Stimulated activated CD8-positive, alpha-beta memory T cell treated with anti-CD3 and anti-CD28 coated beads, Interleukin-4, amount 100 ng/mL, for 4 hours (primary cell): ENCODE measurements at places on chromosomes 6 and 20.
A peak's percentile ranks its signal among the peaks of the same experiment; 100 is the strongest.

DNA sequence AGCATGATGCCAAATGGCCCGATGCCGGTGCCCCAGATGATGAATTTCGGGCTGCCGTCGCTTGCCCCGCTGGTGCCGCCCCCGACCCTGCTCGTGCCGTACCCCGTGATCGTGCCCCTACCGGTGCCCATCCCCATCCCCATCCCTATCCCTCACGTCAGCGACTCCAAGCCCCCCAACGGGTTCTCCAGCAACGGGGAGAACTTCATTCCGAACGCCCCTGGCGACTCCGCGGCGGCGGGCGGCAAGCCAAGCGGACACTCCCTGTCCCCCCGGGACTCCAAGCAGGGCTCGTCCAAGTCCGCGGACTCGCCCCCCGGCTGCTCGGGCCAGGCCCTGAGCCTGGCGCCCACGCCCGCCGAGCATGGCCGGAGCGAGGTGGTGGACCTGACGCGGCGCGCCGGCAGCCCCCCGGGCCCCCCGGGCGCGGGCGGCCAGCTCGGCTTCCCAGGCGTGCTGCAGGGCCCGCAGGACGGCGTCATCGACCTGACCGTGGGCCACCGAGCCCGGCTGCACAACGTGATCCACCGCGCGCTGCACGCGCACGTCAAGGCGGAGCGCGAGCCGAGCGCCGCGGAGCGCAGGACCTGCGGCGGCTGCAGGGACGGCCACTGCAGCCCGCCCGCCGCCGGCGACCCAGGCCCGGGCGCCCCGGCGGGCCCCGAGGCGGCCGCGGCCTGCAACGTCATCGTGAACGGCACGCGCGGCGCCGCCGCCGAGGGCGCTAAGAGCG lies 144.6 kb downstream of the SOBP start:
- no peak for DNase-seq

DNA sequence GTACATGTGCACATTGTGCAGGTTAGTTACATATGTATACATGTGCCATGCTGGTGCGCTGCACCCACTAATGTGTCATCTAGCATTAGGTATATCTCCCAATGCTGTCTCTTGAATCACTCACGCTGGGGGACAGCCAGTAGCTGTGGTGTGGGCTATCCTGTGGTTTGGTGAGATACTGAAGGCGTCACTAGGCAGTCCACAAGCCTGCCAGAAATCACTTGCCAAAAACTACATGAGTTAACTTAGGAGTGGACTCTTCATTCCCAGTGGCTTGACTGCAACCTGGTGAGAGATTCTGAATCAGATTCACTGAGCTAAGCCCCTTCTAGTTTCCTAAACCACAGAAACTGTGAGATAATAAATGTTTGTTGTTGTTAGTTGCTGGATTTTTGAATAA lies 191.3 kb downstream of the TSHZ2 start:
- DNase-seq, result no peak

GRCh38 chr6:94196891-94197290 lies 777.5 kb upstream of the EPHA7 start:
- no peak for DNase-seq

DNA sequence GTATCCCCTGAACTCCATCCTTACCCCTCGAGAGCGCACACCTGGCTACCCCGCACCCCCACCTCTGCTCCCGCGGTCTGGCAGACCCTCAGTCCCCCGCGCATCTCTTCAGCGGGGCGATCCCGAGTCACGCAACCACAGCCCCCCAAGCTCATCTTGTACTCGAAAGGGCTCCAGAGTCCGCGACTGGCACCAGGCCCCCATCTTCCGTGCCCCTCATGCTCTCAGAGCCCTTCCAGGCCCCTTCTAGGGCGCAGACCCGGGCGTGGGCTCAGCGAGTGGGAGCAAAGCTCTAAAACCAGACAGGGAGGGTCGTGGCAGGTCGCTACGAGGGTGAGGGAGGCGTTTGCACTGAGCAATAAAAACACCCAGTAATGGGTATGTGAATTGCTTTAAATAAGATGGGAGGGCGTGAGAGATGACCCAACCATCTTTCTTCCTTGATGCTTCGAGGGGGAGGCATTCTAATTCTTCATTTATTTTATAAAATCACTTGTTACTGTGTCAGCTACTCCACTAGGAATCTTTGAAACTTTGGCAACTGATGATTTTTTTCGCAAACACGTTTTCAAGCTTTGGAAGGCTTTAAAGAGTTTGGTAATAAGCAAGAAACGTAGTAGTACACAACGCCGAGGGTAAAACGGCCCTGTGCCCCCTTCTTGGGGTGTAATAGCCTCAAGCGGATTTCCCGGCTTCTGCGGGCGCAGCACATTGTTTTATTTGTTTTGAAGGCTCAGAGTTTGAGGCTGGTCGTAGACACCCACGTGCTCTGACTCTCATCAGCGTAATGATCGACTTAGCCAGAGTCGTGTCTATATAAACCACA lies 42.6 kb upstream of the SUPT3H start:
- DNase-seq, result no peak

DNA sequence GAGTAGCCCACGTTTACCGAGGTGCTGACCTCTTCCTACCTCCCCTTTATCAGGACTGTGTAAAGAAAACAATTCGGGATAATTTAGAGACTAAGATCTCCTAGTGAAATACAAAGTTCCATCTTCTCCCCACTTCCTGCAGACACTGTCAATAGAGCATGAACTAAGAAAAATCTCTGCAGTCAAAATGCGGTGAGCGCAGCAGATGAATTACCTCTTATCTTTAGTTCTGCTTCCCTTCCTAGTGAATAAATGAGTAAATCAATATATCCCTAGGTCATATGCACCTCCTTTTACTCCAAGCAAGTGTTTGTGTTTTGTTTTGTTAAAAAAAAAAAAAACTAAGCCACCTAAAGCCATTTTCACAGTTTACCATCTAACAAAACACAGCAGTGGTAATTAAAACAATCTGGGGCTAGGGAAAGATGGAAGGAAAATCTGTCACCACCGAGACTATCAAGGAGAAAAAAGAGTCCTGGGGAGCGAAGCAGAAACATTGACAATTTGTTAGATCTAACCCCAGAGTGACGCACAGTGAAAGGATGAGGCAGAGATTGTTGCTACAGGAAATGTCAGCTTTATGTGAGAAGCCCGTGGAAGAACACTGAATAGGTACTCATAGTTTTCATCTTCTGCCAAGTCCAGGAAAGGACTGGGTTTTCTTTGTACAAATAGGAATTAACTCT lies 159.4 kb upstream of the SPTLC3 start:
- DNase-seq, result no peak

- DNase-seq, result no peak
Observed at GRCh38 chr20:53872561-53873229, 197.7 kb downstream of the BCAS1 start.

DNA sequence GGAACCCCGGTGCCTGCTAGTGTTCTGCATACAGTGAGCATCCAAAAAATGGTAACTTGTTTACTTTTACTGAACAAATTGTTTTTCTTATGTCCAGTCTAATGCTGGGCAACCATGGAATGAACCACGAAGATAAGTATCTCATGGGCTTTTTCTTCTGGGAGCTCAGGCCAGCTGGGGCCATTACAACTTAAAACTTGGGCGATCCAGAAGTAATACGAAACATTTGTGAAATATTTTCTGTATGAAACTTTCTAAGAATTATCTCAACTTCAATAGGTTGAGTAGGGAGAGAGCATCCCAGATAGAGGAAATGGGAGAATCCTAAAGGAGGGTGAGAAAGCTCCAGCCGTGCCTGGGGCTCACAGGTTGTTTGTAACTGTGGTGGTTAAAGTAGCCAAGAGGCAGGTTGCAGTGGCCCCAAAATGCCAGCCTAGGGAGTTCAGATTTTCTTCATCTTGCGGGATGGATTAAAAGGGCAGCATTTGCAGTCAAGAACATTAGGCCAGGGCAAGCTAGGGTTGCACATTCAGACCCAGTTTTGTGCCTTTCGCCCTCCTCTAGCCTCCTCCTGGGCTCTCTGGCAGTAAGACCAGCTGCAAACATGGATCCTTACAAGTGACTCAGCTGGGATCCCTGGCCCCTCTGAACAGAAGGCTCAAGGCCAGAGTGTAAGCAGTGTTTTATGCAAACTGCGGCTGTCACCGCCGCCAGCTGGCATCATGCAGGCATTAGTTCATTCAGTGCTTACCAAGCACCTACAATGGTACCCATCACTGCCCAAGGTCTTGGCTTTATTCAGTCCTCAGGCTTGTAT lies 41.5 kb downstream of the ELMO2 start:
- no peak for DNase-seq

DNA sequence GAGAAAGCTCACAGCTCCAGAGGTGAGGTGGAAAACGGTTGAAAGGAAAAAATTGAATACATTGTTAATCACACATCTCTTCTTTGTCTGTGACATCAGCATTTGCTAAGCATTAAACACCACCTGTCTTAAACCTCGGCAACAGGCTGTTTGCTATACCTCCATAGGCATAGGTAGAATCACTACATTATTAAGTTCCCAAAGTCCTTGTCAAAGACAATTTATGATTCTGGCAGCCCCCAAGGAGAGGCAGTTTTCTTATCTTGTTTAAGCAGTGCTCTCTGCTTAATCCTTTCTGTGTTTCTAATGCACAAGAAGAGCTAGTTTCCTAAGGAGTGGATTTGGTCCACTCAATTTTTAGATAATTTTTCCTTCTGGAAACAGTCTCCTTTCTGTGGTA lies 249.7 kb downstream of the NKAIN2 start:
- DNase-seq, result no peak

- peak; percentile 7 for DNase-seq
Observed at GRCh38 chr6:11975353-11975977, 36.6 kb upstream of the HIVEP1 start.

DNA sequence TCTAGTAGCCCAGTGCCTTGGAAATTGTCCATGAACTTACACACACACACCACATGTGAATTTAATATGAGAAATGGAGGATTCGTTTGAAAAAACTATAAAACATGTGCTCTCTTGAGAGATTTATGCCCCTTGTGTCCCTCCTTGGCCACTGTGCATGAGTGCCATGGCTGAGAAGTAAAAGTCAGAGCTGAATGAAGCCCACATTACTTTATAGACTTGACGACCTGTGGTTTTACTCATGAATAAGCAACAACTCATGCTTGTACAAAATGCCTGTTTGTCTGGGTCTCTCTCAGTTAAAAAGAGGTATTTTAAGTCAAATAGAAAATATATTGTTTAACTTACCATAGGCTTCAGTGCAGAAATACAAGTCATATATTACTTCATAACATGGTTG lies 102.7 kb downstream of the KCNQ5 start:
- no peak for DNase-seq

DNA sequence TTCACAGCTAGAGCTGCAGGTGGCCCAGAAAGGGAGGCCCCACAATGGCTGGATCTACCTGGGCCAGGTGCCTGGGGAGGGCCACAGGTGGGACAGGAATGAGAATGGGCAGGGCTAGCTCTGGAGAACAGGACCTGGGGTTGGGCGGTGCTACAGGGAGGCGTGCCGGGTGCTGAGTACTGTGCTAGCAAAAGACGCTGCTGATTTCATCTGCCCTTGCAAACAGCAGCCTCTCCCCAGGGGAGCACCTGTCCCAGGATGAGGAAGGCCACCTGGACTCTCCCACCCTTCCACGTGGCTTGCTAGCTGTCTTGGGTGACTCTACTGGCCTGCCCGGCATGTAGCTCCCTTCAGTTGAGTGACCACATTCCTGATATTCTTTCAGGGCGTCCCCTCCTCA lies 6.6 kb upstream of the YTHDF1 start:
- DNase-seq, result no peak

DNA sequence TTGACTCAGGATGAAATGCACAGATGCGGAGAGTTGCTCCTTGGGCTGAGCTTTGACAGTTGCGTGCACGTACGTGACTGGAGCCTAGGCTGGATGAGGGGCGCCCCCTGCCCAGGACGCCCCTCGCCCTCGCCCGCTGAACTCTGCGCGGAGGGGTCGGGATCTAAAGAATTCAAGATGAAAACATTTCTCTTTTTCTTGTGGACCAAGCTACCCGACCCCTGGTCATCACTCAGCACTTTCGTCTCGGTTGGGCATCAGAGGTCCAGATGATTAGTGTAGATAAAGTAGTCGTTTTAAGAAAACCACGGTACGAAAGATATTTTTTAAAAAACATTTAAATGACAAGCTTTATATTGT lies 700 bp downstream of the DTD1 start:
- no peak for DNase-seq

DNA sequence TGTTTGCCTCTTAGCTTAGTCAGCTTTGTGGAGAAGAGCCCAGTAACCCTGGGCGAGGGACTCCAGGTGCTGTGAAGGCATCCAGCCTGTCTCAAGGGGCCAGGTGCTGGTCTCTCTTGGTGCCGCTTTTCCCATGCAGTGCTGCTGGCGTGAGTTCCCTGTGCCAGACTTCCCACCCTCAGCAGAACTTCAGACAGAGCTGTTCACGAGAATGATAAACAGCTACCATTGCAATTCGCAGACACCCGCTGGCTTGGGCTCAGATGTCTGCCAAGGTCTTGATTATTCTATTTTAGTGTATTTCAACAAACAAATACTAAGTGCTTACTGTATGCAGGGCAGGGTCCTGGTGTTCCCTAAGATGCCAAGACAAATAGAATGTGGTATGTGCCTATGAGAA lies 57.7 kb downstream of the RNF217 start:
- no peak for DNase-seq

DNA sequence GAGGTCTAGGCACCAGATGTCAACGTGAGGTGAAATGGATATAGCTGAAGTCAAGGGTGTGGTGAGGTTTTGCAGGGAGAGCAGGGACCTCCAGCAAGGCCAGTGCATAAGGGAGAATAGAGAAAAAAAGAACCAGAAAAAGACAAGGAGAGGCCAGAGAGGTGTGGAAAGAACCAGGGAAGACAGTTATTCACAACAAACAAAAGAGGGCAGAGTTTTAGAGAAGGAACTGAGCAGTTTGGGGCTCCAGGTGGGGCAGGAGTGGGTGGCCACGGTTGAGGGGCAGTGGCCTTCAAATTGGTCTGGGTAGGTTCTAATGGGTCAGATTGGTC lies 11.6 kb upstream of the NQO2 start:
- no peak for DNase-seq

- DNase-seq, result no peak
Observed at GRCh38 chr6:134447883-134448387, 130.0 kb upstream of the SGK1 start.

- no peak for DNase-seq
Observed at GRCh38 chr20:51801122-51801822, 1.0 kb downstream of the SALL4 start.

DNA sequence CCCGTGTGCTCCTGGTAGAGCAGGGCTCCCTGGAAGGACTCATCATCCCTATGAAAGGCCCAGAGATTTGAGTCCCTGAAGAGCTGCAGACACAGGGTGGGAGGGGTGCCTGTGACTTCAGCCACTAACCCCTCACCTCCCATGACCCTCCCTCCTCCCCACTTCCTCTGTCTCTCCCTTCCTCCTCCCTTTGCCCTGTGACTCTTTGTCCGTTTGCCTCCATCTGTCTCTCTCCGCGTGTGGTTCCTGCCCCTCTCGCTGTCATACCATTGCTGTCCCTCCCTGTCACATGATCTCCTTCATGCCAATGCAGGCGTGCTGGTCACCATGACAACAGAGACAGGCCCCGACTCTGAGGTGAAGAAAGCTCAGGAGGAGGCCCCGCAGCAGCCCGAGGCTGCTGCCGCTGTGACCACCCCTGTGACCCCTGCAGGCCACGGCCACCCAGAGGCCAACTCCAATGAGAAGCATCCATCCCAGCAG lies 19.0 kb downstream of the EPB41L1 start:
- DNase-seq, result no peak
